ENCODE measurements at places on chromosomes 6 and 20.

DNA sequence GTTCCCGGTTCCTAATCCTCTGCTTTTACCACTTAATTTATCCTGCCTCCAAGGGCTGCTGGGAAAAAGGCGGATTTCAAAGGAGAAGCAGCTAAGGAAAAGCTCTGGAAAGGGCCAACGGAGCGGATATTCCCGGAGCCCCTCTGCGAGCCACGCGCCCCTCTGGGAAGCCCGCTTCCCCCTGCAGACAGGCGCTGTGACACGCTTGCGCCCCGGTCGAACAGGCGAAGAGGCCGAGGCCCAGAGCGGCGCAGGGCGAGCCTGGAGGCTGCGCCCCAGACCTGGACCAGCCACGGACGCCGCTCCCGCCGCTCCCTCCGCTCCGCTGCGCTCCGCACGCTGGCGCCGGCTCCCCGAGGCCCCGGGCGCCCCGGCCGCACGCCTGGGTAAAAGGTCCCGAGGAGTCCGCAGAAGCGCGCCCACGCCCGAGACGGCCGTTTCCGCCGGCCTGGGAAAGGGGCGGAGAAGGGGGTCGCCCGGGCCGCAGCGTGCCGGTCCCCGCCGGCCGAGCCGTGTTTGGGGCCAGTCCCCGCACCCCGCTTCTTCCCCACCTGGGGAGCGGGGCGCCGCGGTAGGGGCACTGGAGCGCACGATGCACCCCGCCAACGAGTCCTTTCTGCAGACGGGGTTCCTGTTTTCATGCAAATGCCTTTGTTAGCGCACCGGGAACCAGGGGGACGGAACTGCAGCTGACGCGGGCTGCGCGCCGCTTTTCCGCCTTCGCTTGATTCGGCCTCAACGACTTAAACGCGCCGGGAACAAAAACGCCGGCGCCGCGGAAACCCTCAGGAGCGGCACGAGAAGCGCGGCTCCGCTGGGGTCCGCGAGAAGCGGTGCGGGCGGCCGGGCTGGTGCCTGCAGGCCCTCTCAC is 91.9 kb upstream of the SIRPA start:
- no peak for DNase-seq

- no peak for DNase-seq
Measured at GRCh38 chr6:140050101-140050995, 675.9 kb upstream of the CITED2 start.

DNA sequence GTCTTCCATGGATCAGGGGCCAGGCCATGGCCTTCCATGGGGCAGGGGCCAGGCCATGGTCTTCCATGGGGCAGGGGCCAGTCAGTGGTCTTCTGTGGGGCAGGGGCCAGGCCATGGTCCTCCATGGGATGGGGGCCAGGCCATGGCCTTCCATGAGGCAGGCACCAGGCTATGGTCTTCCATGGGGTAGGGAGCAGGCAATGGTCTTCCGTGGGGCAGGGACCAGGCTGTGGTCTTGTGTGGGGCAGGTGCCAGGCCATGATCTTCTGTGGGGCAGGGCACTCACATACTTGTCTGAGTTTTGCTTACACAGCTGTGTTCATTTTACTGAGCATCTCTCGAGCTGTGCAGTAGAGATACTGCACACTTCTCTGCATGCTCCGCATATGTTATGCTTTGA is 57.3 kb upstream of the THBS2 start:
- no peak for DNase-seq

DNA sequence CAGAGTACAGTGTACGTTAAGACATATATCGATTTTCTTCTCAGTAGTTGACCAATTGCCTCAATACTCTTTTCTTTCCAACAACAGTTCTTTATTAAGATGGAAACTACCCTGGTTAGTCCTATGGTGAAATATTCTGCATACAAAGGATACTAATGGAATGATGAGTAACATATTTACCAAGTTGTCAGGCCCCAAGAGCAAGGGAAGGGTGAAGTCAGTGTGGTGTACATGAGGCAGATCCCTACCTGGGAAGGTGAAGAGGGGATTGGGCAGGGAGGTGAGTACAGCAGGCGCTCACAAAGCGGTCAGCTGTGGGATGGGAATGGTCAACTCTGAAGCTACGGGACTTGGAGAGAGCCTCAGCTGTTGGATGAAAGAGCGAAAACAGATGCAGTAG is 29.7 kb downstream of the GJA1 start:
- no peak for DNase-seq

DNA sequence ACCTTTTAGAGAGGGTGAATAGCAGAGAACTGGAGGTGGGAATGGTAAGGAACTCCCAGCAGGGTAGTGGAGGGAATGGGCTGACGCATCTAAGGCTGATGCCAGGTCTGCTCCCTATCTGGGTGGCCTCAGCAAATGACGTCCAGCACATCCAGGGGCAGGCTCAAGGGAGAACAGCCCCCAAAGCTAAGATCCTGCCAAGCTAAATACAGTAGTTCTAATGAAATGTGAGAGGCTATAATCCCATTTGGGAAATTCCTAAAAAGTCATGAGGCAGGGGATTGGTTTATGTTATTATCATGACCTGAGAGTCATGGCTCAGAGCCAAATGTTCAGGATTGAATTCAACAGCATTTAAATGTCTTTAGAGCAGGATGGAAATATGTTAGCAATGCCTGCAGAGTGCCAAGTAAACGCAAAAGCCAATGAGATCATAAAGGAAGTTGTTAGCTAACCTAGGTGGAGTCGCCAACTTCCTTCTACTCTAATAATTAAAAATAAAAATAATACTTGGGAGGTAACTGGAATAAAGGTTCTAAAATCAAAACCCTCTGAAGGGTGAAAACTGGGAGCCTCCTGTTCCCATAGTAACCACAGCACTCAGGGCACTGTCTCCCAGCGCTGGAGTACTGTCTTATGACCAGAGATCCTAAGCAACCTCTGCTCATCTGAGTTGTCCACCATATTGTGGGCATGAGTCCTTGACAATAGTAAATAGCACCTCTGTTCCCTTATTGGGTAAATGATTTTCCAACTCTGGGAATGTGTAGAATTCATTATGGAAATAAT is 34.8 kb downstream of the IYD start:
- no peak for DNase-seq

- DNase-seq, result no peak
Measured at GRCh38 chr6:38522322-38522721, 117.4 kb downstream of the BTBD9 start.

- DNase-seq, result no peak
Measured at GRCh38 chr6:112524071-112524470, 176.9 kb downstream of the RFPL4B start.
